ENCODE measurements at places on chromosomes 1 and 21.

DNA sequence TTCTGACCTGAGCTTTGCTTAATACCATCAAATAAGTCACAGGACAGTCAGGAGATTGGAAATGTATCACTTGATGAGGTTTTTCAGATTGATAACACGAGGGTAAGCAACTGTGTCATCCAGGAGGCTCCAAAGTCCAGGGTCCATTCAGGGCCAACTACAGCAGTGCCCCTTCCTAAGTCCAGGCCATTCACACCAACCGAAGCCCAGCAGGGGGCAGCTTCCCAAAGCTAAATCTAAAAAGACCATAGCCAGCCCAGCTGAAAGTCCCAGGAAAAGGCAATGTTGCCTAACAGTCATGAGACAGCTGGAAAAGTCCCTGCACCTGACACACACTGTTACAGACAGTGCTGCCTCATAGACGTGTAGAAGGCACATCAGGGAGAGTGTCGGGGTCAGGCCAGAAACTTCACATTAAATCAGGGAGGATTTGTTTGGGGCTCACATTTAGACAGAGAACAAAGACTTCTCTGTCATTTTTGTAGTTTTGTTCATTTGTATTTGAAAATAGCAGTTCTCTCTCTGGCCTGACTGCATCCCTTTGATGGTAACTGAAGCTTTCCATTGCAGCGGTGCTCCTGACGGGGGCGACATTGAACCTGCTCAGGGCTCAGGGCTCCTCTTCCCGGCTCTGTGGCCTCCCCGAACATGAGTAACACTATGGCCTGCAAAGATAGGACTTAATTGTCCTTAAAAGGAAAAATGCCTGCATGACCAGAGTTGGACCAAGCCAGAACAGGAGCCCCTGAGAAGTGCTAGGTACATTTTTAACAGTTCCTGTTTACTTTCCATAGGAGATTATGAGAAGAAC, 200.4 kb downstream of the NRIP1 start:
- DNase-seq: peak; percentile 65

- no peak for DNase-seq
These were observed 1.4 kb upstream of the PIK3R3 start for GRCh38 chr1:46133781-46134350.

DNA sequence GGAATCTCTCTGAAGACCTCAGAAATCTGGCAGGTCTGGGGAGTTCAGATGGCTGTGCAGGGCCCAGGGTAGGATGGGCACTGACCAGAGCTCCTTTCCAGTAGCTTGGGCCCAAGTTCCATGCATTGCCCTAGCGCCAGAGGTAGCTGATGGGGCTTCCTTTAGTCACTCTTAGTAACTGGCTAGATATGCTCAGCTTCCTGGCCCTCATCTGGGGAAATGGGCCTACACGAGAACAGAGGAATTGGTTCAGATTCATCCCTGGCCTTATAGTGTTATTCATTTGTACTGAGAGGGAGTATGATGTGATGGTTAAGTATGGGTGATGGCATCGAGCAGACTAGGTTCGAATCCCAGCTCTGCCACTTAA, 15.5 kb upstream of the PSMB2 start:
- no peak for DNase-seq

DNA sequence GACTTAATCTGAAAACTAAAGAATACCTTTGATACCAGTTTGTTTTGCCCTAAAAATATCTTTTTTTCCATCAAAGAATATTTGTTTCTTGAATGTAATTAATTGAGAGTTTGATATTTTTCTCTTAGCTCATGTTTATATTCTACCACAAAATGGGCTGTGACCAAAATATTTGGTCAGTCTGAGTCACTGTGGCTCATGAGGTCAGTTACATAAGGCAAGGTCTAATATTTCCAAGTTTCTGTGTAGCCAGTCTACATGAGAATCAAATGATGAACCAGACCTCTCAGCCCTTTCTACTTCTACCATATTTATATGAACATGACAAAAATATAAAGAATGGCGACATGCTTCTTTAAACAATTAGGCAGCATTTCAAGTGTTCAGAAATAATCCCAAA, 83.0 kb upstream of the IVNS1ABP start:
- DNase-seq: no peak

DNA sequence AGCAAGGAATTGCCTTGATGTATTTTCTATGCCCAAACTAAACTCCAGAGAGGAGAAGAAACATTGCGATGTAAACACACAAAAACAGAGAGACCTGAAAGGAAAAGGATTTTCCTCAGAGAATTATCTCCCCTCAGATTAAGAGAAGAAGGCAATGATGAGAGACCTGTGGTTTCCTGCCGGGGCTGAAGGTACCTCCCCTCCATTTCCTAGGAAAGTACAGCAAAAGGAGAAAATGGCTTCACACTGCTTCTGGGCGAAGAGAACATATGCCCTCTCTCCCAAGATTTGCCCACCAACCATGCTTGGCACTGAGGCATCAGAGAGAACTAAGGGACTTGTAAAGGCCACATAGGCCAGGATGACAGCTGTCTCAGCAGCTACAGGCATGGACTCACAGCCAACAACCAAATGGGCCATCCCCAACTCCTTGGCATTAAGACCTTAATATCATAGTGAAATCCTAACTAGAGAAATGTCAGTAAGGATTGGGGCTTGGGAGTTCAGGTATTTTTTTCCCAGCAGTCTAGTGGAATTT, 523.0 kb downstream of the PTPRC start:
- DNase-seq: no peak

Measured in activated CD8-positive, alpha-beta memory T cell treated with anti-CD3 and anti-CD28 coated beads for 24 hours (primary cell).